Thoracic aorta (tissue), 2 donors: ENCODE measurements at places on chromosomes 5 and 9. TPM values are rescaled to one million over a fixed set of nuclear protein-coding genes. Genes with fewer than 3 reads are reported as not detected.

ZDHHC21 gene
- 18.7 TPM for total RNA-seq

PCDHGB5 gene
- 26.3 TPM for total RNA-seq

- DNase-seq, result no peak
Measured at GRCh38 chr5:123115020-123115419, 26.0 kb downstream of the PRDM6 start.

MTX3 gene
- total RNA-seq, result 12.3 TPM

PRDM9 gene
- total RNA-seq, result not detected

DNA sequence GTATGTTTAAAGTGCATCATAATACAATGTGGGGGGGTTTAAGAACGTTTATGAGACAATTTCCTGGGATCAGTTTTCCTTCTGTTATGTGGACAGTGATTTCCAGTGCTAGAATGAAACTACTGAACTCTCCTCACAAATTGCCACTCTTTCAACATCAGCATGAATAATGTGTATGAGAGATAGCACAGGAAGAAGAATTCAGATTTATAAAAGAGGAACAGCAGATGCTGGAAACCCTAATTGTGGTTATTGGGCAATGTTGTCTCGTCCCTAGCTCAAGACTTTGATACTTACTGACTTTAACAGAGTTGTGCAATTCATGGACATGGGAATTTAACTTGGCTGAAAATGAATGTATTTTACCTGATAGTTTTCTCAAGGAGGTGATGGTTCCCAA, 410.8 kb upstream of the MEF2C start:
- DNase-seq, result no peak

PGM5 gene
- total RNA-seq, result 94.1 TPM

DNA sequence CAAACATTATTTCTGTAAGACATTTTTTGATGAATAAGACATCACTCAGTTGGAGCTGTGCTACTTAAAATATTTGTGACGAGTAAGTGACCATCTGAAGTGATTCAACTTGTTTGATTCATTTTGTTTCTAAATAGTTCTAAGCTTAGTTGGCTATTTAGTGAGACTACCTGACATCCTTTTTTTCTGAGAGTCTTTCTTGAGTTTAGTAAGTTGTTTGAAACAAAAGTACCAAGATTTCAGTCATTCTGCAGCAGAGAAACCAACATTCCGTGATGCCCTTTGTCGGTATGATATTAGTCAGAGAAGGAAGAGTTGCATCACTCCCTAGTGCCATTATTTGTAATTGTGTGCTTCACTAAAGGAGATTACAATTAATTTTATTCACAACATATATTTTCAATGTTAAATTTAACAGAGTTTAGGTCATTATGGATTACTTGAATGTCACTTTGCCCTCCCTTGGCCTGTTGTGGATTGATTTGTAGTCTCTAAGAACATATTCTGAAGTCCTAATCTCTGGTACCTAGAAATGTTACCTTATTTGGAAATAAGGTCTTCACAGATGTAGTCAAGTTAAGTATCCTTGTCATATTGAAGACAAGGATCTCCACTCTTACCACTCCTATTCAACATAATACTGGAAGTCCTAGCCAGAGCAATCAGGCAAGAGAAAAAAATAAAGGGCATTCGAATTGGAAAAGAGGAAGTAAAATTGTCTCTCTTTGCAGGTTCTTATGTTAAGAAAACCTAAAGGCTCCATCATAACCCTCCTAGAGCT, 212.2 kb downstream of the PCSK1 start:
- DNase-seq, result no peak

DNA sequence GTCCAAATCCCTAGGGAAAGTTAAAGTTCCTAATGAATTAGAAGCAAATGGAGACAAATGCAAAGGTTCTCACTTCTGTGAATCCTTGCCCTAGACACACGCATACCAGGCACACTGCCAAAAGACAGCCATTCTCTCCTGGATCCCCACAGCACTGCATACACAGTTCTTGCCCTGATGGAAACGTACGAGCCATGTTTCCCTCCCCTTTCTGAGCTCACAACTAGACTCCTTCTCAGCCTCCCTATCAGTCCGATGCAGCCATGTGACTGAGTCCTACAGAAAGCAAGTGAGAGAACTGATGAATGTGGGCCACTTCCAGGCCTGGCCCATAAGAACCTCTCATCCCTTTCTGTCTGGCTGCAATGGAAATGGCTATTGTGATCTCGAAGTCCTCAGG, 92.0 kb downstream of the ZNF608 start:
- no peak for DNase-seq

GRCh38 chr5:181099602-181100086, 31.3 kb downstream of the OR2V1 start:
- no peak for DNase-seq

DNA sequence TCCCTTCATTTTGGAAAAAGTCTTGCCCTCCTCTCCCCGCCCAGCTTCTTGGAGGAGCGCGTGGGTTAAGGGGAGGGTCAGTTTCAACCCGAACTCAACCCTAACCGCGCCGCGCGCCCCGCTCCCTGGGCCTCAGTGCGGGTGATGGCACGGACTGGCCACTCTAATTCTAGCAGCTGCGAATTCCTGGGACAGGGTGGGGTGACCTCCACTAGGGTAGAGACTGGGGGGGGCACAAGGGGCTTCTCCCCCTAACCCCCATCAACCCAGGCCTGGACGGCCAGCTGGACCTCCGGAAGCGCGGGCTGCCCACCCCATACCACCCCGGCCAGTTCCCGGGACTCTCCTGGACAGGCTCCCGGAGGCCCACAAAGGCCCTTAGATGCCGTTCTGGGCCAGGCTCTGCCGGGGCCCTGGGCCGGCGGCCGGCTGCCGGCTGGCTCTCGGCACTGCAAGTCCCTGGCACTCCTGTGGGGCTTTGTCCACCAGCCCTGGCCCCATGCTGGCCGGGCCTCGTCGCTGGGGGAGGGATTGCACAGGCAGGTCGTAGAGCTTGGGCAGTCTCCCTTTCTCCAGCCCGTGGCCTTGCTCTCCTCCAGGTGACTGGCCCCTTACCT, 7.2 kb upstream of the PSD2 start:
- no peak for DNase-seq

DNA sequence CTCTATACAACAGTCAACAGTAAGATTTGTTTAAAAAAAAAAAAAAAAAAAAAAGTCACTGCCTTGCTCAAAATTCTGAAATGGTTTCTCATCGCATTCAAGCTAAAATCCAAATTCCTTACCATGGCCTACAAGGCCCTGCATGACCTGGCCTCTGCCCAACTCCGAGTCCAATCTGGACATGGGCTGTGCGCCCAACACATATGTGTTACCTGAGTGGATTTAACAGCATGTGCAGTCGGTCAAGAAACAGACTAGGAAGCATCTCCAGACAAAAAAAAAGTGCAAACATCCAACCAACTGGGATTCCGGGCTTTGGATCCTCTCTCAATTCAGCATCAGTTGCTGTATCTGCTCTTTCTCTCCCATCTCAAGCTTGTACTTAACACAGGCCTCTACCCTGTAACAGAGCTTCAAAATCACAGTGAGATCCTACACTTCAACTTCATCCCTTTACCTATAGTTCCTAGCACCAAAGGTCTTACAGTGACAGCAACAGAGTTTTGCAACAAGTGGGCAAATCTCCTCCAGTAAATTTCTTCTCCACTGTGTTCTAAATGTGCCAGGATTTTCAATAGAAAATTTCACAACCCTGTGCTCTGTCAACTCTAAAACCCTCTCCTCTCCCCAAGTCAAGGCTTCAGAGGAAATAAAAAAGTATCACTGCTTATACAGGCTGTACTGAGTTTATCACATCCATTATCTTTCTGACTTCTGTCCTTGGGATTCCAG, 19.6 kb downstream of the ZNF608 start:
- DNase-seq, result no peak

DNA sequence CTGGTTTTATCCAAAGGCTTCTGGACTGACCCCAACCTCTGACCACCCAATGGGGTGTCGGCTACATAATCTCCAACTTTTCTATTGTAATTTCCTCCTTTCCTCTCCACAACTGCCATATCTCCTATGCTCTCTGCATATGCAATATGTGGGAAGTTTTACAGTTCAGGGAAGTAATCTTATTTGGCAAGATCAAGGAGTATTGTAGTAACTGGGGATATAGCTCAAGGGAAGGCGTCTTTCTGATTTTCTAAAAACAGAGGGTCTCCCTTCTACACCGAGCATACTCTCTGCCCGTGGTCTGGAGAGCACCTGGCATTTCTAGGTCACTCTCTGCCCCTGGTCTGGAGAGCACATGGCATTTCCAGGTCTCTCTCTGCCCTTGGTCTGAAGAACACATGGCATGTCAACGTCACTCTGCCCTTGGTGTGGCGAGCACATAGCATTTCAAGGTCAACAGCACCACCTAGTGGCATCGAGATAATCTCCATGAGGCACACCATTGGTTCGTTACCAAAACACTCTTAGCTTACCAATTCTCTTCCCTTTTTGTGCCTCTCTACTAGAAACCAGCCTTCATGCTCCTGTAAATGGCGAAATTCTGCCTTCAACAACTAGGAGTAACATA, 616.4 kb upstream of the NUDT12 start:
- no peak for DNase-seq

C1QTNF3 gene
- total RNA-seq, result 11.6 TPM

TMEM215 gene
- not detected for total RNA-seq

DNA sequence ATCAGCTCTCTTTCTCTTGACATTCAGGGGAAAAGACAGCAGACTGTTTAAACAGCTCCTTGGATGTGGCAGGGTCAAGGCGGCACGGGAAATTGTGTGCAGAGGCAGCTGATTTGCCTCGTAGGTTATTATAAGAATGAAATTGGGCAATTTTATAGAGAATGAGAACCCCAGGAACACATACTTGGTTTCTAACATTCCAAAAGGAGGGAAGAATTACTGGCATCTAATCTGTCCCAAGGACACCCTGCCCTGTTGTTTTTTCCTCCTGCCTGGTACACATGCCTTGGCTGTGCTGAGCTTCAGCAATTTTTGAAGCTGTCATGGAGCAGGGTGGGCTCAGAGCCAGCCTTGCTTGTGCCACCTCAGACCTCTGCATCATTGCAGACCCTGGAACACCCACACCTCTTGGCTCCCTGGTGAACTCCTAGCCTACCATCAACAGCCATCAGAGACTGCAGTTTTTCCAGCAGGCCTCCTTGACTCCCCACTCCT, 143.6 kb downstream of the BOD1 start:
- DNase-seq, result peak; percentile 42

GRCh38 chr5:97839341-97840086, 656.5 kb upstream of the RIOK2 start:
- no peak for DNase-seq

DNA sequence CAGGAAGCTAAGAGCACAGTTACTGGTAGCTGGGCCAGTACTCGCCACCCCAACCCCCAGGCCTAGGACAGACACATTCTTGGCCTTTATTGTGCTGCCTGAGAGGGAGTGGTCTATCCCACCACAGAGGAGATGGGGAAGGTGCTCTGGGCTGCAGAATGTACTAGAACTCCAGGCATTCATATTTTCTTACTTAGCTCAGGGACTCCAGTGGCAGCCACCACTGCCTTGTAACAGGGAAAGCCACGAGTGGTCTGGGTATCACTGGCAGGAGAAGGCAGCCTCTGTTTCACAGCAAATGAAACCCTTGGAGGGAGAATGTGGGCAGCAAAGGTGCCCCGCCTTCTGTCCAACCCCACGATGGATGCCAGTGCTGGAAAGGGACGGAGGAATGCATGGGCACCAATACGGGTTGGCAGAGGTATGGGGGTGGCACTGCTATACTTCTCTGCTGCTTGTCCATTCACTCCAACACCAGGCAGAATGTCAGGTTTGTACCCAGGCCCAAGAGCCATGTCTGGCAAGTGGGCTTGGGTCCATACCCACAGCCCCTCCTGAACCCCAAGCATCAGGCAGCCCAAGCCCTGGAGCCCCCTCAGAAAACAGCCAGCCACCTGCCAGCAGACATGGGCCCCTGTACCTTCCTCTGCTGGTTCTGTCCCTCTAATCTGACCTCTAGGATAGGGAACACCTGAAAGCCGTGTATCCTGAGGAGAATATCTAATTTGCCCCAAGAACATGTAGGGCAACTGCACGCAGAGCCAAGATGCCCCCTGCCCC, 4.6 kb downstream of the SEPTIN8 start:
- no peak for DNase-seq
